B cell (primary cell): ENCODE measurements at places on chromosomes 6 and 20.

DNA sequence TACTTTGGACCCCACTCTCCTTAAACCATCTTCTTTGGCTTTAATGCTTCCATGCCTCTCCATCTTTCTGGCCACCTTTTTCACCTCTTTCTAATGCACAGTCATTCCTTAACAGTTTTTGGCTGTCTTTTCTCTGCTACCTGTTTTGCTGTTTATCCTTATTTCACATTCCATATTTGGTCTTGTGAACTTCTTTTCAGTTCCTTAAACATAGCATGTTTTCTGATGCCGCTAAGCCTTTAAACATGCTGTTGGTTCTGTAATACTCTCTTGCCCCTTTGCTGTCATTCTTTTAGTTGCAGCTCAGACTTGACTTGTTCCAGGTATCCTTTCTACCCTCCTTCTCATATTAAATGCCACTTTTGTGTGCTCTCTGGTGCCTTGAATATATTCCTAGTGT, 35.8 kb downstream of the TOP1 start:
- H3K27ac ChIP-seq, result no peak overlapping the region
- no peaks in the 10 kb centered on the region for H3K27me3 ChIP-seq
- H3K4me1 ChIP-seq, result peaks cover 19% of the 10 kb centered on the region

DNA sequence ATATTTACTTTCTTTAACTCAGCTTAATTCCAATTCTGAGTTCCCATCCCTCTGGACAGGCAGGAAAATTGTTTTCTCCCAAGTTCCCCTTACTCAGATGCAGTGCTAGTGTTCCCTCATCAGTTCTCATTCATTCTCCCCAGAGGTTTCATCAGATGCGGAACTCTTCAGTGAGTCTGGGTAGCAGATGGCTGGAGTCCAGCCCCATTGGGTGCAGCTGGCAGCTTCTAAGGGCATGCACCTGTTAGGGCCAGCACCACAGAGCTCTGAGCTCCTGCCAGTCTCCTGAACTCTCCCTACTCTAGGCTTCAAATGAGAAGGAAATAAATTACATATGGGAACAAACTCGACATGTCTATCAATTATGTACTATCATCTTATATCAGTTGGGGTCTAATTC, 76.6 kb downstream of the SOD2 start:
- no peaks in the 10 kb centered on the region for H3K36me3 ChIP-seq
- no peaks in the 10 kb centered on the region for H3K27me3 ChIP-seq
- H3K4me1 ChIP-seq, result no peaks in the 10 kb centered on the region
- no peak overlapping the region for H3K27ac ChIP-seq
- H3K4me3 ChIP-seq, result no peak overlapping the region

- H3K4me3 ChIP-seq, result peak overlapping the region; percentile 37
- peak overlapping the region; percentile 93 for H3K27ac ChIP-seq
- H3K36me3 ChIP-seq, result no peaks in the 10 kb centered on the region
- H3K4me1 ChIP-seq, result peaks cover 72% of the 10 kb centered on the region
- H3K27me3 ChIP-seq, result no peaks in the 10 kb centered on the region
These were observed 236.3 kb upstream of the ZNF217 start for GRCh38 chr20:53829724-53830521.

DNA sequence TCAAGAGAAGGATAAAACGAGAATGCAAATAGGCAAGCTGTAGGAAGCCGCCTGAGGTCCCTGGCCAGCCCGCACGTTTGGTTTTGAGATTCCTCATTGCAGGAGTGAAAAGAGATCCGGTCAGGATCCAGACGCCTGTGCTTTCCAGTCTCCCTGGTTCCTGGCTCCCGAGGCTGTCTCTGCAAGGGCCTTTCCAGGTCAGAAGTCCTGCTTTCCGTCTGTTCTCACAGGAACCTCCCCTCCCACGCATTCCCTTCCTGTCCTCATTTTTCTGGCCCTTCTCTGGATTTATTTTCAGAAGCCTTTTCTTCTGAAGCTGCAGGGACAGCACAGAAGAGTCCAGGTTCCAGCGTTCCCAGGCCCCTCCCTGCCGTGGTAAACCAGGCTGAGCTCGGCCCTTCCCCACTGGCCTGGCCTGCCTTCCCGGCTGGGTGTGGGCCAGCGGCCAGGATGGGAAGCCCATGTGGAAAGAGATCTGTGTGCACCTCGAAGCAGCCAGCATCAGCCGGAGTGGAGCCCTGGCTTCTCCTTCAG, 54.0 kb downstream of the TMEM242 start:
- no peak for DNase-seq
- no peak overlapping the region for H3K27ac ChIP-seq
- peaks cover 12% of the 10 kb centered on the region for H3K4me1 ChIP-seq
- no peaks in the 10 kb centered on the region for H3K36me3 ChIP-seq
- H3K4me3 ChIP-seq, result no peak overlapping the region

- no peak for DNase-seq
- H3K27me3 ChIP-seq, result no peaks in the 10 kb centered on the region
- no peak overlapping the region for H3K4me3 ChIP-seq
These were observed 92.2 kb downstream of the CEP162 start for GRCh38 chr6:84135291-84135690.

DNA sequence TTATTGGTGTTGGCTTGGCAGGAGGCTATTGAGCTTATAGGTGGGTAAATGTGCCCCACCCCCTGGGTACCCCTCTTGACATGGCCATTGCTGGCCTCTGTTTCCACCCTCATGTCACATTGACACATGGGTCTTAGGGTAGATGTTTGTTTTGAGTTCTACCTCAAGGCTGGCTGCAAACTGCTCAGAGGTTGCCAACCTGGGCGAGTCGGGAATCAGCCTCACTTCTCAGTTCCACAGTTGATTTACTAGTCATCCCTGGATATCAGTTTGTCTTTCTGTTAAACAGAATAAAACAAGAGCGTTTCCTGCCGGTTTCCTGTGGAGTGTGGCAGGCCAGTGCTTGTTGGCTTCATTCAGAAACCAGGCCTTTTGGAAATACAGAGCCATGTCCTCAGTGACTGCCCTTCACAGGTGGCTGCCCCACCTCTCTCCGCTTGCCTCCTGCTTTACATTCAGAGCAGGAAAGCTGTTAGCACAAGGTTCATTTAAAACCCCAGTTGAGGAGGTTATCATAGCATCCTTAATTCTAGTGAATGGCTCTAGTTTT, 105.6 kb downstream of the TCP11 start:
- no peak overlapping the region for H3K4me3 ChIP-seq
- H3K27me3 ChIP-seq, result no peaks in the 10 kb centered on the region

DNA sequence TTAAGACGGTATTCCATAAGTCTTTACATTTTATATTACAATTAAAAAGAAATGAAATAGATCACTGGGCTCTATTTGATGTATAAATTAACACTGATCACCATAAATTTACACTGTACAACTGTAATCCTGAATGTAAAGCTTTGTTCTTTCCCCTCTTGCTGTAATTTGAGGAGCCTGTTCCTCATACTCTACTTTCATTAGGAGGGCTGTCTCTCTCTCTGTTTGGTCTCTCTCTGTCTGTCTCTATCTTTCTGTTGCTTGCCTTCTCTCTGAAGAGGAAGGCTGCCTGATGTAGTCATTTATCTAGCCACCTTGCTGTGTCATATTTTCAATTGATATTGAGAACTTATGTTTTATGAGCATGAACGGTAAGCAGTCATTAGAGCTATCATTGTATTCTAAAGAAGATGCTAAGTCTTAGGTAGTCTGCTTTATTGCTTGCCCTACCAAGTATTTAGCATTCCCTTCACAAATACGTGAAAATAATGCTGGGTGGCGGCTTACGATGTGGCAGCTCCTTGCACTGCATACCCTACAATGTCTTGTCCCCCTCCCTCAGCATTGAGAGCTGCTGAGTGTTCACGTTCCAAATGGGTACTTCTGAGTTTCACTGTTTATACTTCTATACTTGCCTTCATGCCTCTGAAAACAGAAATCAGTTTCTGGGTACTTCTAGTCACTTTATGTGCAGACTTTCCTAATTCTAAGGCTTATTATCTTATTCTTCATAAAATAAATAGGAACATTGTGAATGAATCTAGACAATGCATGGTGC, 205.5 kb downstream of the NKAIN2 start:
- H3K27me3 ChIP-seq, result no peaks in the 10 kb centered on the region
- no peaks in the 10 kb centered on the region for H3K4me1 ChIP-seq
- DNase-seq, result no peak
- H3K36me3 ChIP-seq, result no peaks in the 10 kb centered on the region
- no peak overlapping the region for H3K4me3 ChIP-seq

DNA sequence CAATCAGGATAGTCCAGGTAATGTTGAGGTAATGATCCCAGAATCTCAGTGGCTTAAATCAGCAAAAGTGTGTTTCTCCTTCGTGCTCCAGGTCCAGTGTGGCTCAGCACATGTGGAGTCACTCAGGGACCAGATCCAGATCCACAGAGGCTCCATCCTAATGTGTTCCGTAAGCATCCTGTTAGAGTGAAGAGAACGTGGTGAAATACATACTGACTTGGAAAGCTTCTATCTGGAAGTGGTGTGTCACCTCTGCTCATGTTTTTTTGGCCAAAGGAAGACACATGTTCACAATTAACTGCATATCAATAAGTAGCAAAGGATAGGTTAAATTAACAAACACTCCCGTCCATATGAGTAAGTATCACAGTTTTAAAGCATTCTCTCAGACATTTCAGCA, 26.8 kb upstream of the PREP start:
- peaks cover 2% of the 10 kb centered on the region for H3K27me3 ChIP-seq
- no peak overlapping the region for H3K4me3 ChIP-seq
- H3K27ac ChIP-seq, result no peak overlapping the region
- DNase-seq, result no peak

- H3K4me3 ChIP-seq, result no peak overlapping the region
- H3K27me3 ChIP-seq, result no peaks in the 10 kb centered on the region
These were observed 12.7 kb downstream of the FAM217A start for GRCh38 chr6:4066029-4066755.

DNA sequence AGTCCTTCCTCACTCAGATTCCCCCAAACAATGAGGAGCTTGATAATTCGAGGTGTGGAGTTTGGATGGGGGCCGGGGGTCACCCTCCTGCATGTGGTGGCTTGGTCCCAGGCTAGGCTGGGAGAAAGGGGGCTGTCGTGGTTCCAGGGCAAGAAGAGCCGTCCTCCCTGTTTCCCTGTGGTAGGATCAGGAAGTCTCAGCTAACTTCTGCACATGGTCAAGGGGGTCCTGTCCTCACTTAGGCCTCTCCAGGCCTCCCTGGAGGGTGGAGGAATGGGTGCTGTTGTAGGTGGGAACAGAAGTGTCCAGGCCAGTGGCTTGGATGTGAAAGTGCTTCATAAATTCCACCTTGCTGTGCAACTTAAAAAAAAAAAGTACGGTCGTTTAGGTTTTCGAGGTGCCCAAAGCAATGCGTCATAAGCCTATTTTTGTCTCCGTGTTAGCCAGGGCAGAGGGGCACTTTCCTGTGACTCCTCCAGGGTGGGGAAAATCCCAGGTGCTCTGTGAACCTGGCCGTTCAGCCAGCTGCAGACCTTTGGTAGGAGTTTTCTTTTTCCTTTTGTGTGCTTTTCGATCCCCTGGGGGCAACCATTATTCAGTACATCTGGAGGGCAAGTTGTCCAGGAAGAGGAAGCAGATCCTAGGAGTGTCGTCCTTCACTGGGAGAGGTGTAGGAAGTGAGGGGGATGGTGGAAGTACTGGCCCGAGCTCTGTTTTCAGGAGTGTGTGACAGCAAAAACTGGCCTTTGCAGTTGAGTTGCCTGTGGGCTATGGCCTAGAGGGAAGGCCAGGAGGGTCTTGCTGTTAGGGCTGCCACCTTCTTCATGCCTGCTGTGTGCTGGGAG, 9.6 kb downstream of the IGF2R start:
- no peak overlapping the region for H3K4me3 ChIP-seq
- H3K36me3 ChIP-seq, result no peaks in the 10 kb centered on the region
- H3K27ac ChIP-seq, result no peak overlapping the region
- H3K27me3 ChIP-seq, result no peaks in the 10 kb centered on the region
- H3K4me1 ChIP-seq, result peaks cover 57% of the 10 kb centered on the region
- peak; percentile 58 for DNase-seq

DNA sequence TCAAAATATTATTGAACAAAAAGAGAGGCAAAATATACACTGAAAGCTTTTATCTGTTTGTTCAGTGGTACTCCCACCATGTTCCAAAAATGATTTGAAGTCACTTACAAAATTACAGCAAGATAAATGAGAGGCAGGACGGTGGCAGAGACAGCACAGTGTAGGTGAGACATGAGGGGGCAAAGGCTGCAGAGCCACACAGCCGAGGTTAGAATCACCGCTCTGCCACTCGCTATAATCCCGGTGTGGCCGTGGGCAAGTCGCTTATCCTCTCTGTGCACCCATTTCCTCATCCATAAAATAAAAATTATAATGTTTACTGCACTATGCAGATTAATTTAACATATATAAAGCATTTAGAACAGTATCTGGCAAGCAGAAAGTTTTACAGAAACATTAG, 140.1 kb upstream of the BEND6 start:
- no peak overlapping the region for H3K4me3 ChIP-seq
- no peaks in the 10 kb centered on the region for H3K27me3 ChIP-seq
- H3K27ac ChIP-seq, result no peak overlapping the region
- H3K4me1 ChIP-seq, result no peaks in the 10 kb centered on the region
- no peaks in the 10 kb centered on the region for H3K36me3 ChIP-seq

- H3K27me3 ChIP-seq, result no peaks in the 10 kb centered on the region
- H3K27ac ChIP-seq, result no peak overlapping the region
- H3K4me3 ChIP-seq, result no peak overlapping the region
- H3K36me3 ChIP-seq, result peaks cover 2% of the 10 kb centered on the region
These were observed 47.9 kb downstream of the AKIRIN2 start for GRCh38 chr6:87654122-87654521.

- no peak overlapping the region for H3K4me3 ChIP-seq
- no peak for DNase-seq
- no peak overlapping the region for H3K27ac ChIP-seq
- H3K27me3 ChIP-seq, result no peaks in the 10 kb centered on the region
- H3K4me1 ChIP-seq, result no peaks in the 10 kb centered on the region
These were observed 153.9 kb downstream of the DHX35 start for GRCh38 chr20:39116020-39116419.

DNA sequence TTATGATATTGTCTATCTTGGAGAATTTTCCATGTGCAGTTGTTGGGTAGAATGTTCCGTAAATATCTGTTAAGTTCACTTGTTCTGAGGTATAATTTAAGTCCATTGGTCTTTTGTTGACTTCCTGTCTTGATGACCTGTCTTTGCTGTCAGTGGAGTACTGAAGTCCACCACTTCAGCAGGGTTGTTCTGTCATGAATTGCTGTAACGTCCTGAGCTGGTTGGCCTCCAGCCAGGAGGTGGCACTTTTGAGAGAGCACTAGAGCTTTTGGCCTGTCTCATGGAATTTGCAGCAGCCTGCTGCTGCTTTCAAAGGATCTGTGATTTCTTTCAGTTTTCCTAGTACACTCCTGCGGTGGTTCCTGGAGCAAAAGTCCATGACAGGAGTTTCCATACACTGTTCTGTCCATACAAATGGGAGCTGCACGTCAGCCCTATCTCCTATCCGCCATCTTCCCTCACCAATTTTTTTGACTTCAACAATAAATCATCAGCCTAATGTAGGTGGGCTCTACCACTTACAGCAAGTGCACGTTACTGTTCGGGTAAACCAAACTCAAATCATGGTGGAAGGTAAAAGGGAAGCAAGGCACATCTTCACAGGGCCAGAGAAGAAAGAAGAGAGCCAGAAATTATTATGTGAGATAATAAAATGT, 46.9 kb upstream of the TRERF1 start:
- H3K4me1 ChIP-seq, result no peaks in the 10 kb centered on the region
- DNase-seq, result no peak
- no peak overlapping the region for H3K4me3 ChIP-seq
- no peaks in the 10 kb centered on the region for H3K36me3 ChIP-seq
- H3K27ac ChIP-seq, result no peak overlapping the region

- no peak overlapping the region for H3K27ac ChIP-seq
- DNase-seq, result no peak
- no peak overlapping the region for H3K4me3 ChIP-seq
- no peaks in the 10 kb centered on the region for H3K36me3 ChIP-seq
- no peaks in the 10 kb centered on the region for H3K27me3 ChIP-seq
These were observed 48.5 kb upstream of the TTPAL start for GRCh38 chr20:44426879-44427790.
